ENCODE measurements at places on chromosomes 13 and 19.

DNA sequence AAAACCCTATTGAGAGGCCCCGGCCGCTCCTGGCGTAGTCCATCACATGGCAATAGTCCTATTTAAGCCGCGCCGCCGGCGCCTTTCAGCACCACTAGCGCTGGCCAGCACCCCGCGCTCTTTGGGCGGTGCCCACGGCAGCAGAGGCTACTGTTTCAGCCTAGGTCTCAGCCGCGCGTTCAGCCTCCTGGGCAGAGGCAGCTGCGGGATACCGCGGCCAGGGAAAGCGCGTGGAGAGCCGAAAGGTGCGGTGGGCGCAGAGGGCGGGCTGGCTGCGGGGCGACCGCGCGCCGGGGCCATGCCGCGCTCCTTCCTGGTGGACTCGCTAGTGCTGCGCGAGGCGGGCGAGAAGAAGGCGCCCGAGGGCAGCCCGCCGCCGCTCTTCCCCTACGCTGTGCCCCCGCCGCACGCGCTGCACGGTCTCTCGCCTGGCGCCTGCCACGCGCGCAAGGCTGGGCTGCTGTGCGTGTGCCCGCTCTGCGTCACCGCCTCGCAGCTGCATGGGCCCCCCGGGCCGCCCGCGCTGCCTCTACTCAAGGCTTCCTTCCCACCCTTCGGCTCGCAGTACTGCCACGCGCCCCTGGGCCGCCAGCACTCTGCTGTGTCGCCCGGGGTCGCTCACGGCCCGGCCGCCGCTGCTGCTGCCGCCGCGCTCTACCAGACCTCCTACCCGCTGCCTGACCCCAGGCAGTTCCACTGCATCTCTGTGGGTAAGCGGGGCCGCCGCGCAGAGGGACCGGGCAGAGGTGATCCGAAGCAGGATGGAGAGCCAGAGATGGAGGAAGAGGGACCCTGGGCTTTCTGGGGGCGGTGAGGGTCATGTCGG lies at the start of gene GSX1:
Gene GSX1, plus strand, starts transcription at position 91 of the 826 bp plus-strand sequence. Its CDS starts 208 bp downstream, at position 299.
- DNase-seq: peak; percentile 71

GRCh38 chr13:45292176-45292575 lies 48.8 kb downstream of the TPT1 start:
- peak; percentile 58 for DNase-seq

DNA sequence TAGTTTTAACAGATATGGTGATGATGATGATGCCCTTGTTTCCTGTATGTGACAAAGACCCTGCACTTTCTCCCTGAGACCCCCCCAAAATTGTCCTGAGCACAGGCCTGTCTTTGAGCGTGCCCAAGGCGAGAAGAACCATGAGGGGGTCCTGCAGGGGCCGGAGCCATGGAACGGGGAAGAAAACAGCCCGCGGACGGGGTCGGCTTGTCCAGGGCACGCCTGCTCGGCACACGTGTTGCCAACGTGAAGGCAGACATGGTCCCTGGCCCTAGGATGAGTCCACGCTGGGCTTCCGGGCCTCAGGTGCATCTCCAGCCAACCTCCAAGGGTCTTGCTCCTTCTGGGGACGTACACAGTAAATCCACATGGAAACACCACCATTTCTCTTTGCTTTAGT lies 90.8 kb downstream of the SLC7A1 start:
- no peak for DNase-seq

DNA sequence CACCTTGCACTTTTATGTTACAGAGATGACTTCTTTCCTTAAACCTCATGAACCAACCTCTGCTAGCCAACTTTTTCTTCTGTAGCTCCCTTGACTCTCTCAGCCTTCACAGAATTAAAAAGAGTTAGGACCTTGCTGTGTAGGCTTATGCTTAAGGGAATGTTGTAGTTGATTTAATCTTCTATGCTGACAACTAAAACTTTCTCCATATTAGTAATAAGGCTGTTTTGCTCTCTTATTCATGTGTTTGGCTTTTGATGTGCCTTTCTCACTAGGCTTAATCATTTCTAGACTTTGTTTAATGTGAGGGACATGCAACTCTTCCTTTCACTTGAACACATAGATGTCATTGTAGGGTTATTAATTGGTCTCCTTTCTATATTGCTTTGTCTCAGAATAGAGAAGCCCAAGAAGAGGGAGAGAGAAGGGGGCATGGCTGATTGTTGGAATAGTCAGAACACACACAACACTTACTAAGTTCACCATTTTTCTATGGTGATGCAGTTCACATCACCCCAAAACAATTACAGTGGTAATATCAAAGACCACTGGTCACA lies 509.5 kb downstream of the UQCRFS1 start:
- no peak for DNase-seq

GRCh38 chr13:43831088-43831487 lies 44.3 kb upstream of the ENOX1 start:
- DNase-seq: no peak

DNA sequence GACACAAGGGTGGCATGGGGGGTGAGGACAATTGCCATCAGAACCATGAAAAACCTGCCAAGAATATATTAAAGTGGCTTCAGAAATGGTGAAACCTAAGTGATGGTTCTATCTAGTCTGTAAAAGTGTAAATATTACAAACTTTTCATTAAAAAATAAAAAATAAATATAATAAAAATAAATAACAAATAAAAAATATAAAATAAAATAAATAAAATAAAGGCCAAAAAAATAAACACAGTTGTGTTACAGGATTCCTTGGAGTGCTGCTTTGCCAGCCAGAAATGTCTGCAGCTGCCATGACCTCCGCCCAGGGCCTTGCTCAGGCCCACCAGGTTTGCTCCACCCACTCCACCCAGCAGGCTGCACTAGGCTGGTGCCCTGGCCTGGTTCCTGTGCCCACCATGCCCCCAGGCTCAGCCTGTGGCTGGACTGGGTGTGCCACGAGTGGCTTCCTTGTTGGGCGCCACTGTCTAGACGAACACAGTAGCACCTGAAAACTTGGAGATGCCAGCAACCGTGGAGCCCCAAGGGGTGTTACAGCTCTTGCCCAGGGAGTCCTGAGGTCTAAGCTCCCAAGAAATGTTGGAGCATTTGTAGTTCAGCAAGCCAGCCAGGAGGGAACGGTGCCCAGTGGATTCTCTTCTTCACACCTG lies 20.9 kb downstream of the CCDC70 start:
- DNase-seq: no peak

DNA sequence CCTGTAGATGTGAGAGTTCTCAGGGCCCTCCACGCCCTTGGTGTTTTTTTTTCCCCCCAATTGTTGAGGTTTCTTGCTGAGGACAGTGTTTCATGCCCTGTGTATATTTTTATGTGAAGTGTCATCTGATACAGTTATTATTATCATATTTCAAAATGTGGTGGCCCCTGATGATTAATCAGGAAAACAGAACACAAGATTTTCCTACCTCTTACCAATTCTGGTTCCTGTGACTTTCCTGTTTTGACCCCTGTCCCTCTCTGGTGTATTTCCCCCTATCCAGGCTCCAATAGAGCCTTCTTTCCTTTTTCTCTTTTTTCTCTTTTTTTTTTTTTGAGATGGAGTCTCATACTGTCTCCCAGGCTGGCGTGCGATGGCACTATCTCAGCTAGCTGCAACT lies 642 bp downstream of the PSG8 start:
- DNase-seq: no peak

DNA sequence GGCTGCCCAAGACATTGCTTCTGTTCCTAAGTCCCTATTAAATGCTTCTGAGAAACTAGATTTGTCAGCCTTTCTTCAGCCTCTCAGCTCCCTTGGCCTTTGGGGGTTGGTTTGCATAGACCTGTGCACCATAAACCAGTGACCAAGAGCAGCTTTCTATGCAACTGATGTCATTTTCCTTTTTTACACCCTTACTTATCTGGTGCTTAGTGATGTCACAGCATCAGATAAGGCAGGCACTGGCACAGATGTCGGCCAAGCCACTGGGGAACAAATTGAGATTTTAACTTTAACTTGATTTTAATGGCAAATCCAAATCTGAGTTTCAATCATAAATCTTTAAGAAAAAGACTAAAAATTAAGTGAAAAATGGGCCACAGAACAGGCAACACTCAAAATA lies 59.8 kb downstream of the RUBCNL start:
- DNase-seq: no peak

All from M059J (cell line).